ENCODE measurements at places on chromosomes 2 and 18.
A peak's percentile ranks its signal among the peaks of the same experiment; 100 is the strongest.

GRCh38 chr2:227805578-227805977 is 8.1 kb upstream of the CCL20 start:
- no peak for DNase-seq

- no peak for DNase-seq
Measured at GRCh38 chr2:160408173-160408958, 85.2 kb downstream of the RBMS1 start.

DNA sequence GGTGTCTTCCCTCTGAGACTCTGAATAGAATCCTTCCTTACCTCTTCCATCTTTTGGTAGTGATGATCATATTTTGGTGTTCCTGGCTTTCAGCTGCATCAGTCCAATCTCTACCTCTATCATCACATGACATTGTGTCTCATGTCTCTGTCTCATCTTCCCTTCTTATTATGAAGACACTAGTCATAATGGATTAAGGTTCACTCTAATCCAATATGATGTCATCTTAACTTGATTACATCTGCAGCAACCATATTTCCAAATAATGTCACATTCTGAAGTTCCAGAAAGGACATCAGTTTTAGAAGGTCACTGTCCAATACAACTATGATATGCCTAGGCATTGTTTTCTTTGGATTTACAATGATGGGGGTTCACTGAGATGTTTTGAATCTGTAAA is 31.5 kb downstream of the CMPK2 start:
- no peak for DNase-seq

DNA sequence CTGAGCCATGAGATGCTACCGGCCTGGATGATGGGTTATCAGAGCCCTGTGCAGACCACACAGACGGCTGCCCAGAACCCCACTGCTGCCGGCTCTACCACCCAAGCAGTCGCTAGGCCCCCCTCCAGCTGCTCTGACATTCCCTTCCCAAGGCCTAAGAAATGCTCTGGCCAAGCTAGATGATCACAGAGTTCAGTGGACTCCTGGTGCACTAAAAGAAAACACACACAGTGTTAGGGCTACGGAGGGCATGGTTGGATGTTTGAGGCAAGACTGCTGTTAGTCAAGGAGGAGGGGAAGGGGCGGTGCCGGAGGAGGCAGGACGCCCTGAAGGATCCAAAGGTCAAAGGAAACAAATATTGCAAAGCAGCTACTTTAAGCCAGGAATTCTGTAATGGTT is 174.5 kb downstream of the MYCN start:
- no peak for DNase-seq

DNA sequence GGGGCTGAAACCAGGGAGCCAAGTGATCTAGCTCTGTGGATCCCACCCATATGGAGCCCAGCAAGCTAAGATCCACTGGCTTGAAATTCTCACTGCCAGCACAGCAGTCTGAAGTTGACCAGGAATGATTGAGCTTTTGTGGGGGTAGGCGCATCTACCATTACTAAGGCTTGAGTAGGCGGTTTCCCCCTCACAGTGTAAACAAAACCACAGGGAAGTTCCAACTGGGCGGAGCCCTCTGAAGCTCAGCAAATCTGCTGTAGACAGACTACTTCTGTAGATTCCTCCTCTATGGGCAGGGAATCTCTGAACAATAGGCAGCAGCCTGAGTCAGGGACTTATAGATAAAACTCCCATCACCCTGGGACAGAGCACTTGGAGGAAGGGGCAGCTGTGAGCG is 96.7 kb downstream of the CCDC148 start:
- no peak for DNase-seq

DNA sequence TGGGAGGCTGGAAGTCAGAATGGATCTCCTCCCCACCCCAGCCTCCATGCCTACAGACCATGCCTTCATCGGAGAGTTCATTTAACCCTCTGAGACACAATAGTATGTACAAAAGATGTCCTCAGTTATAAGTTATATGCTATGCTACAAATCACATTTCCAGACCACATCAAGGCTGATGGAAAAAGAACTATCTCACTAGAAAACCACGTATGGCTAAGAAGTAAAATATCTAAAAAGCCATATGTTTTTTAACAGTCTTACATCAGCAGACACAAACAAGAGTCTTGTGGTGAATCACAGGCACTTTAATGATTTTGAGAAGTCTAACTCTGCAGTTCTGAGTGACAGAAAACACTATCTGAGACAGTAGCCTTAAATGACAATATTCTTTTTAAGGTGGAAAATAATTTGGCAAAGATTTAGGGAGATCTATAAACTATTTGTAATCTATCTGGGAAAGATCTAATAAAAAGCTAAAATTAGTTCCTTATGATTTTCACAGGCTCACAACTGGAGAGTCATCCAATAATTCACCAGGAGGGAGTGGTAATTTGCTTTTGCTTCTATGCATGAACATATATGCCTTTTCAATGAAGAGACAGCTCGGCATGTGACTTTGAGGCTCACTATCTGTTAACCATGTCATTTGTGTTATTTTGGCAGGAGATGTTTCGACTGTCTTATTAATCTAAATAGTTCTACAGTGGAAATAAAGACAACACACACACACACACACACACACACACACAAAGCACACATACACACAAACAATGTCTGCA is 197.5 kb downstream of the IRS1 start:
- no peak for DNase-seq

DNA sequence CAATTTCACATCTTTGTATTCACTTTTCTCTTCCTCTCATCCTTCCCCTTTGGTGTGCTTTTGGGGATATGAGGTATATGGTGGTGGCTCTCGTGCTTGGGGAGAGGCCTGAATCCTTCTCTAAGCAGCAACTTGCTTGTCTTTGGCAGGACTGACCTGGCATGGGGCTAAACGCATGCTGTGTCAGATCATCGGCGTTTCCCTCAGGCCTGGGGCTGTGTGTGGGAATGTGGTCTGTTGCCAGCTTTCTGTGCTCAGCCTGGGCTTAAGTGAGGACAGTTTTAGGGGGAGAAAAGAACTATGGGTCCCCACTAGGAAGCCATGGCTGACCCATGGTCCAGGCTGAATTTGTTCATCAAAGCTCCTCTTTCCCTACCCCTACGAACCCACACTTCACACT is 60.7 kb downstream of the TET3 start:
- no peak for DNase-seq

DNA sequence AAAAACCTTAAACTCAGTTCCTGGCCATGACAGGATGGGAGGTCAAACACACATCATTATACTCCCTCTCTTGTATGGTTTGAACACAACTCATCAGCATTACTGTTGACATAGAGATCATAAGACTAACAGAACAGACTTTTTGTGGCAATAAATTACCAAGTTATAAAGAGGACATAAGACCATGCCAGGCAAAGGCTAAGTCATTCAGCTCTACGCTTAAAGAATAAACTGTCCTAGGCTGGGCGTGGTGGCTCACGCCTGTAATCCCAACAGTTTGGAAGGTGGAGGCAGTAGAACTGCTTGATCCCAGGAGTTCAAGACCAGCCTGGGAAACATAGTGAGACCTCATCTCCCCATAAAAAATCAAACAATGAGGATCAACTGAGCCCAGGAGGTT is 16.4 kb downstream of the NLRC4 start:
- no peak for DNase-seq

DNA sequence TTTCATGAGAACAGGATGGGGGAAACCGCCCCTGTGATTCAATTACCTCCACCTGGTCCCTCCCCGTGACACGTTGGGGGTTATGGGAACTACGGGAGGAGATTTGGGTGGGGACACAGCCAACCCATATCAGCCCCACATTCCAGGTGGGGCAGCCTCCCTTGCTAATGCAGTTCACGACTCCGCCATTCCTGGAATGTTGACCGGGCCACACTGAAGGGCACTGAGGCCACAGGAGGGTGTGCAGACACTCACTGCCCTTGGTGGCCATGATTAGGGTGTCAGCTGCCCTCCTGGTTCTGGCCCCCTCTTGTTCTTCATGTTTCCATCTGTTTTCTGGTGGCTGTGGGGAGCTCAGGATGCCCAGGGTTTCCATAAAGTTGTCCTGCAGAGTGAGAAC is 176.3 kb downstream of the TWIST2 start:
- no peak for DNase-seq

GRCh38 chr2:168874368-168875054 is 15.7 kb downstream of the SPC25 start:
- no peak for DNase-seq

- no peak for DNase-seq
Measured at GRCh38 chr2:134301099-134301927, 47.4 kb downstream of the MGAT5 start.

DNA sequence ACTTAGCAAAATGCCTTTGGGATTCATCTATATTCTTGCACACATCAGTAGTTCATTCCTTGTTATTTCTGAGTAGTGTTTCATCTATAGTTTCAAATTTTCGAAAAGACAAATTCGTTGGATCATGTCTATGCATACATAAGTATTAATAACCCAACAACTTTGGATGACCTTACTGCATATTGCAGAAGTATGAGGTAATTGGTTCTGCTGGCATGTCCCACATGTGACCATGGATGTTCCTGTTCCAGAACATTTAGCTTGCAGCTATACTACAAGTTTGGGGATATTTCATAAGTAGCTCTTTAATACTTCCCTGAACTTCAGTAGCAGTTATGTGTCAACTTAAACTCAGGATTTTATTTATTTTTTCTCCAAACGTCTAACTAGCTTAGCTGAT is 44.9 kb downstream of the APLF start:
- DNase-seq = no peak

GRCh38 chr2:119106301-119106897 is 52.2 kb downstream of the C1QL2 start:
- DNase-seq = peak; percentile 15

GRCh38 chr2:241798081-241798630 is 10.8 kb upstream of the NEU4 start:
- no peak for DNase-seq

GRCh38 chr18:39198376-39198775 is 1632.8 kb upstream of the CELF4 start:
- DNase-seq = no peak

- no peak for DNase-seq
Measured at GRCh38 chr2:10045561-10046355, 2.4 kb downstream of the KLF11 start.

DNA sequence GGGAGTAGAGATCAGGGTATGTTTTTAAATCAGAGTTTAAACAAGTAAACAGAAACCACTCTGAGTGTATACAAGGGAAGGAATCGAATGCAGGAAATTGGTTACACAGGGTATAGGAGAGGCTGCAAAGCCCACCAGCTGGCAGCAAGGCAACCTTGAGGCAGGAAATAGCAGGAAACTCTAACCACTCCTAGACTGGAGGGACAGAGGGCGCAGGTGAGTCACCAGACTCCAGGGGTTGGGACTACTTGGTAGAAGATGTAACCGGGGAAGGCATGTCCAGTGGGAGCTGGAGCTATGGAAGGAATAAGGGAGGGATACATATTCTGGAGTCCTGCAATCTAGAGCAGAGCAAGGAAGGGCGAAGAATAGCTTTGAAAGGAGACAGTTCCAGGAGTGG is 152.3 kb downstream of the MEIS1 start:
- DNase-seq = no peak

DNA sequence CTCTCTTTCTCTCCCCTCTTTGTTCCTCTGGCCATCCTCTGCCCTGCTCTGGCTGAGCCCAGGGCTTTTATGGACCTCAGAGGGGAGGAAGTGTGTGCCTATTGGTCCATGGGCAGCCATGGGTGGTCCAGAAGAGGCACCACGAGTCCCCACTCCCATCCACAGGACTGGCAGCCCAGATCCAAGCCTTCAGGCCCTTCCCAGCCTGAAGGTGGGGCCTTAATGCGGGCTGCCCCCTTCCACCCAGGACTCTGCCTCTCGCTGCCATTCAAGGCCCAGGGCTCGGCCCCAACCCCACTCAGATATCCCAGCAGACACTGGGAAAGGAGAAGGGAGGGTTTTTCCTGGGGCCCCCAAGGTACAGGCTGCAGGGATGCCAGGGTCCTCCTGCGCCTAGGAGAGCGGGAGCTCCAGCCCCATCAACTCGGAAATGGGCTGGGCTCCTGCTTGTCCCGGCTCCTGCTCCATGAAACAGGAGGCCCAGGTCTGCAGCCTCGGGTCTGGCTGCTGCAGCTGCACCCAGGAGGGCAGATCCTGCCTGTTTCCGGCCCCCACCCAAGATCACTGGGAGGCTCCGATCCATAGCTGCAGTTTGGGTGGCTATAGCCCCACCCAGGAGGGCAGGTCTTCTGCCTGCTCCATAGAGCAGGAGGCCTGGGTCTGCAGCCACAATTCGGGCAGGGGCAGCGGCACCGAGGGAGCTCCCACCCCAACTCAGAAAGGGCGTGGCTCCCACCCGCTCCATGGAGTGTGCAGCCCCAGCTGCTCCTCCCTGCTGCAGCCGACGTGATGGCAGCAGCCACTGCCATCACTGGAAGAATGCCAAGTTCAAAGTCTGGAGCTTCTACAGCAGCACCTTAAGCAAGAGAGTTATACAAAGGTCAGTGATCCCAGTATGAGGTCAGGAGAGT is 116.6 kb upstream of the RBBP8 start:
- no peak for DNase-seq

DNA sequence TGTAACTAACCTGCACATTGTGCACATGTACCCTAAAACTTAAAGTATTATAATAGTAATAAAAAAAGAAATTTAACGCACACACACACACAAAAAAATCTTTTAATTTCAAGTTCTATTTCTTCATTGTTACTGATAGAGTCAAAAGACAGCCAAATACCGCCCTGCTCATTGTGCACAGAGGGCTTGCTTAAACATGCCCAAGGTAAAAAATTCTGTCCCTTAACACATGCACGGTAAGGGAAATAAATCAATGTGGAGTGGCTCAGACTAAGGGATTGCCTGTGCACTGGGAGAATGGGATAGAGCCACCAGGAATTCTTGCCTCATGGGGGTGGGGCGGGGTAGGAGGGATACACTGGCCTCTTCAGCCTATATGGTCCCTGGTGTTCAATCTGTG is 468.0 kb downstream of the NUP35 start:
- no peak for DNase-seq

- no peak for DNase-seq
Measured at GRCh38 chr2:199668645-199669044, 182.3 kb downstream of the FTCDNL1 start.

DNA sequence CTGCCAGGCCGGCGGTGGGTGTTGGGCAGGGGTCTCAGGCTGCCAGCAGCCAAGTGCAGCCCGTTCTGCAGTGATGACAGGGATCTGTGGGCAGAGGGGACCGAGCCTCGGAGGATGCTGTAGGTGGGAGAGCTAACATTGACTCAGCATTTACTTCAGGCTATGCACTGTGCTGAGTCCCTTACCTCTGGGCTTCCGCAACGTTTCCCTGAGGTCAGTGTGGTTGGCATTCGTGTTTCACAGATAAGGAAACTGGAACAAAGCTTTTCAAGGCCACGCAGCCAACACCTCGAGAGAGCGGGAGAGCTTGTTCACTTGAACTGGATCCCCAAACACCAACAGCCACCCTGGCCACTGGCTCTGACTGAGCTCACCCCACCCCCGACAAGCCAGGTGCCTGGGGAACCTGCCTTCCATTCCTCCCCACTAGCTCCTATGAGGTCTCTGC is 839 bp upstream of the GPR148 start:
- DNase-seq = peak; percentile 45

- DNase-seq = no peak
Measured at GRCh38 chr2:112290088-112290487, 14.7 kb downstream of the ZC3H6 start.

- no peak for DNase-seq
Measured at GRCh38 chr2:6877402-6878304, at the start of gene RSAD2. Gene RSAD2, plus strand, starts transcription at chr2:6877777. Its CDS starts 24 bp downstream, at chr2:6877801.

Measured in HL-60 (cell line).